Thoracic aorta (tissue), 2 donors: ENCODE measurements at places on chromosomes 6 and 20. TPM values are rescaled to one million over a fixed set of nuclear protein-coding genes. Genes with fewer than 3 reads are reported as not detected.

SYNGAP1 gene
- 24.6 TPM for total RNA-seq

TMC2 gene
- not detected for total RNA-seq

DNA sequence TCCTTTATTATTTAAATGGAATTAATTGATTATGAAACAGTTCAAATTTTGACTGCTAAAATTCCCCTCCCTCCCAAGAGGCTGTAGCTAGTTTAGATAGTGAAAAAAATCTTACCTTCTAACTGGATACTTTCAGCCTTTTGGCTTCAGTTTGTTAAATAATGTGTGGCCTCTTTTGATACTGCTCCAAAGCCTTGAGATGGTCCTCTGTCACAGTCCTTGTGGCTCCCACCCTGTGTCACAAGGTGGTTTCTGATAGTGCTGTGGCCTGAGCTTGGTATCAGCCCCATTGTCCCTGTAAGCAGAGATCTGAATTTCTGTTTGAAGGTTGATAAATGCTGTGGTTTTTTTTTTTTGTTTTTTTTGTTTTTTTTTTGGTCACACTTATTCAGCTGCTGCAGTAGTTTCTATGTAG lies 20.8 kb downstream of the PANK2 start:
- no peak overlapping the region for H3K4me3 ChIP-seq
- peaks cover 14% of the 10 kb centered on the region for H3K4me1 ChIP-seq
- peaks cover 33% of the 10 kb centered on the region for H3K36me3 ChIP-seq
- no peaks in the 10 kb centered on the region for H3K27me3 ChIP-seq
- no peak for DNase-seq

GRCh38 chr20:17565169-17565845 lies 4.6 kb upstream of the DSTN start:
- peak overlapping the region; percentile 94 for H3K27ac ChIP-seq
- no peaks in the 10 kb centered on the region for H3K36me3 ChIP-seq
- peaks cover 80% of the 10 kb centered on the region for H3K4me1 ChIP-seq

- no peaks in the 10 kb centered on the region for H3K36me3 ChIP-seq
- H3K4me3 ChIP-seq = no peak overlapping the region
- no peak overlapping the region for H3K27ac ChIP-seq
- peaks cover 2% of the 10 kb centered on the region for H3K4me1 ChIP-seq
- H3K27me3 ChIP-seq = no peaks in the 10 kb centered on the region
- no peak for DNase-seq
These were observed 835.3 kb upstream of the CITED2 start for GRCh38 chr6:140209775-140210174.

DNA sequence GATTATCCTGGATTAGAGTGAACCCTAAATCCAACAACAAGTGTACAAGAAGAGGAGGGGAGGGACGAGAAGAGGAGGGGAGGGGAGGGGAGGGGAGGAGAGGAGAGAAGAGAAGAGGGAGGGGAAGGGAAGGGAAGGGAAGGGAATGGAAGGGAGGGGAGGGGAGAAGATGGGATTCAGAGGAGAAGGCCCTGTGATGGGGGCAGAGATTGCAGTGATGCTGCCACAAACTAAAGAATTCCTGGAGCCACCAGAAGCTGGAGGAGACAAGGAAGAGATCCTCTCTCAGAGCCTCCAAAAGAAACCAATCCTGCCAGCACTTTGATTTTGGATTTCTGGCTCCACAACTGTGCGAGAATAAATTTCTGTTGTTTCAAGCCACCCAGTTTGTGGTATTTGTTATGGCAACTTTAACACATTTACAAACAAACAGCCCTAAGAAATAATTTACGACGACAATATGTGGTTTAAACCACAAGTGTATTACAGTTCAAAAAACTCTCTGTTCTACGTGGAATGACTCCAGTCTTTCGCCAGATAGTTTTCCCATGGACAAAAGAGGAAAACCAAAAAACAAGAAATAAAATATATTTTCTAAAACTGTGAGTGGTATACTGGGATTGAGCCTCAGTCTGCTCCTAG lies 235.4 kb downstream of the HDGFL1 start:
- peaks cover 9% of the 10 kb centered on the region for H3K4me1 ChIP-seq
- no peak overlapping the region for H3K4me3 ChIP-seq
- no peak for DNase-seq
- no peaks in the 10 kb centered on the region for H3K27me3 ChIP-seq
- no peak overlapping the region for H3K27ac ChIP-seq
